ENCODE measurements at places on chromosomes 5 and 9. TPM values are rescaled to one million over a fixed set of nuclear protein-coding genes. Genes with fewer than 3 reads are reported as not detected.

- peak; percentile 12 for DNase-seq
Measured at GRCh38 chr9:70551396-70551795, 136.9 kb upstream of the KLF9 start.

DNA sequence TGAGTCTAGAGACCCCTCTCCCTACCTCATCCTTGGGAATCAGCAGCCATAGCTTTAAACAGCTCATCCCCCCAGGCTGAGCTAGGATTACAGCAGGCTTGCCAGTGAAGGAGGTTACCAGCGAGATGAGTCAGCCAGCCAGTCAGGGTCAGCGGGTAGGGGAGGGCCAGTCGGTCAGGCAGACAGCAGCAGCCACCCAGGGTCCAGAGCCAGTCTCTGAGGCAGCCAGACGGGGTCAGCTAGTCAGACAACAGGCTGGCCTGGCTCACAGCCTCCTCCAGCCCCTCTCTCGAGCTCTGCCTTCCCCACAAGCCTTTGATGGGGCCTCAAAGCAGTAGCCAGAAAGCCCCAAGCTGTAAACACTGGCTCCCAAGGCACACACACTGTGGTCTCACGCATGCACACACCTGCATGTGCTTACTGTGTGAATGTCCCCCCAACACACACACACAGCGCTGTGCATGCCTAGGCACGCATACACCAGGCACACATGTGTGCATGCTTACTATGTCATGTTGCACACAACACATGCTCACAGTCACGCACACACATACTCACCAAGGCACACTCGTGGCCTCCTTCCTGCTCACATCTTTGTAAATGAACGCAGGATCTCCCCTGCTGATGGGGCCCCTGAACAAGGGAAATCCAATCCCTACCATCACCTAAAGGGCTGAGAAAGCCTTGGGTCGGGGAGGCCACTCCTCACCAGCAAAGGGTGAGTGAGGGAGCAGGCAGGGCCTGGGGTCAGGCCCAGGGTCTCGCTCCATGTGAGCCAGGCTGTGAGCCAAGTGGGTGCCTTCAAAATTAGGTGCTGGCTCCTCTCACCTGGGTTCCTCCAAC, 28.2 kb upstream of the CPLX2 start:
- peak; percentile 35 for DNase-seq

- DNase-seq: peak; percentile 60
Measured at GRCh38 chr5:169626779-169627178, 10.3 kb upstream of the DOCK2 start.

DNA sequence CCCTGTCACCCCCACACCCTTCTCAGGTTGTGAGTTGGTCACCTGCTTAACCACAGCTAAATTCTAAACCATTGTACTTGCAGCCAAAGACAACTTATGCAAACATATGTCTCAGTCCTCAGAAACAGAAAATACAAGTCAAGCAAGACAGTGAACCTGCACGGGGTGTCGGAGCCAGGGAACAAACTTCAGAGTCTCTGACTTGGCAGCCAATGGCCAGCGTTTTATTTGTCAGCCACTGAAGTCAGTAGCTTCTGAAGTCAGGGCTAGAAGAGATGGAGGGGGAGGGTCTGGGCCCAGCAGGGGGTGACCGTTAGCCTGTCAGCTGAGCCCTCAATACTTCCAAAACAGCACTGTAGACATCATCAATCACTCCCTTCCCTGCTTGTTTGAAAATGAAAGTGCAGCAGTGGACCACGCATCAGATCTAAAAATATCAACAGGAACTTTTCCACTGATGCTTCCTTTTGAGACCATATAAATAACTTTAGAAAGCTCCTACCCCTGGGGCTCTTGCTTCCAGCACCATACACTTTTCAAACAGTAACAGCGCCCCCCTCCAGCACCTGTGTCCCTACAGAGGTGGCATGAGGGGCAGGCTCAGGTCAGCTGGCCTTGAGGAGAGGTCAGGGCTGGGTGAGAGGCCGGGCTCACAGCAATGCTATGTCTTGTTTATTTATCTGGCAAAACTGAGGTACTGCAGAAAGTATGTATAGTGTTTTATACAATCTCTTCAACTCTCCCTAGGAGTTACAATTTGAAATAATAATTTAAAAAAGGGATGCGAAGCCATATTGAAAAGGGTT, 142.5 kb downstream of the ACER2 start:
- no peak for DNase-seq

GRCh38 chr5:116564756-116565490, 9.7 kb downstream of the SEMA6A start:
- no peak for DNase-seq

DNA sequence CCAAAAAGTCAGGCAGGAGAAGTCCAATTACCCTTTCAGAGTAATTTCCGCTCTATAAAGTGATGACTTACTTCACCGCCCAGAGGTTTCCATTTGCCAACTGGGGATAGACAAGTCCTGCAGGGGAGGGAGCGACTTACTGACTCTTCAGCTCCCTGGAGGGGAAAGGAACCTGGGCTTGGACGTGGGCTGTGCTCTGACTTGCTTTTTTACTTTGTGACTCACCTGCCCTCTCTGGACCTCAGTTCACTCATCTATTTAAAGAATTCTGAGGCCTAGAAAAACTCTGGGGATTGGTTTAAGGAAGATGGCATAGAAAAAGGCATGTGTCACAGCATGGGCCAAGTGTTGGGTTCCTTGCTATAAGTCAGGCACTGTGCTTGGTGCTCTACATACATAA, 180.4 kb upstream of the TRIM32 start:
- DNase-seq: peak; percentile 72

DNA sequence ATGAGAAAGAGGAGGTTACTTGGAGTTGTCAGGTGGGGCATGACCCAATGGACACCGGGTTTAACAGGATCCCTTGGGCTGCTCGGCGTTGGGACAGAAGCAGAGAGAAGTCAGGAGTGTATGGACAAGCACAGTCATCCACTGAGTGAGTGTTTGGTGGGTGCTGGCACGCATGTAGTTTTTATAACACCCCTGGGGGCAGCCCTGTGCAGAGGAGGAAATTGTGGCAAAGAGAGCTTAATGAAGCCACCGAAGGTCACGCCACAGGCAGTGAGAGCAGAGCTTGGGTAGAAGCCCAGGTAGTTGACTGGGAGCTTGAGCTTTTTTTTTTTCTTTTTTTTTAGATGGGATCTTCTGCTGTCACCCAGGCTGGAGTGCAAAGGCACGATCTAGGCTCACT, 43.2 kb upstream of the IER5L start:
- no peak for DNase-seq

DNA sequence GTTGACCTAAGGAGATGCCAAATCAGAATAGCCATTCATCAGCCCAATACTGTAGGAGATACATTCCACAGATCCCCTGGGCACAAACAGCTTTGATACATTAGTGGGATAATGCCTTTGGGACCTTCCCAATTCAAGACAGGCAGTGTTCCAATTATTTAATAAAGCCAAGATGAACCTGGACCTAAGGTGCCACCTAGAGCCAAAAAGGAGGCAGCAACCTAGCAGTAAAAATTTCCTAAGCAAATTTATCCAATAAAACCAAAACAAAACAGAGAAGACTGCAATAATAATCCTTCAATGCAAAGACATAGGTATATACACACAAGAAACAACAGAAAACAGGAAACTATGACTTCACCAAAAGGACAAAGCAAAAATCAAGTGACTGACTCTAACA, 253.0 kb downstream of the HINT1 start:
- DNase-seq: peak; percentile 6

GRCh38 chr9:34777666-34778065, 67.7 kb upstream of the CCL21 start:
- DNase-seq: no peak

GRCh38 chr9:71761938-71762353, 6.4 kb downstream of the CEMIP2 start:
- no peak for DNase-seq

- DNase-seq: peak; percentile 80
Measured at GRCh38 chr5:56527174-56527573, 288.2 kb upstream of the MAP3K1 start.

DNA sequence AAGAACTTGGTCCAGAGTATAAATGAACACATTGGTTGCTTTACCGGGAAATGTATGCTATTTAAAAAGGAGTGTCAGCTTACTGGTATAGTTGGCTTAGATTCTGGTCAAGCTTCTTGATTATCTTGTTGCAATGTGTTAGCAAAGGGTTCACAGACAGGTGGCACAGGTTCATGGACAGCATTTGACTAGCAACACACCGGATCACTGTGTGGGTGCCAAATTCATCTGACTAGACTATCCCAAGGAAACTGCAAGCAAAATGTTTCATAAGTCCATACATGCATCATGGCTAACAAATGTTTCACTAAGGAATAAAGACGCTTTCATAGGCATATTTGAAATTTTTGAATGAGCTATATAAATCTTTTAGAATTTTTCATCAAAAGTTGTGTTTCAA, 274.1 kb downstream of the PLK2 start:
- DNase-seq: peak; percentile 21

- no peak for DNase-seq
Measured at GRCh38 chr9:131417264-131418142, 23.6 kb downstream of the PRRC2B start.

GRCh38 chr9:132367613-132368313, 13.0 kb upstream of the SETX start:
- no peak for DNase-seq

DNA sequence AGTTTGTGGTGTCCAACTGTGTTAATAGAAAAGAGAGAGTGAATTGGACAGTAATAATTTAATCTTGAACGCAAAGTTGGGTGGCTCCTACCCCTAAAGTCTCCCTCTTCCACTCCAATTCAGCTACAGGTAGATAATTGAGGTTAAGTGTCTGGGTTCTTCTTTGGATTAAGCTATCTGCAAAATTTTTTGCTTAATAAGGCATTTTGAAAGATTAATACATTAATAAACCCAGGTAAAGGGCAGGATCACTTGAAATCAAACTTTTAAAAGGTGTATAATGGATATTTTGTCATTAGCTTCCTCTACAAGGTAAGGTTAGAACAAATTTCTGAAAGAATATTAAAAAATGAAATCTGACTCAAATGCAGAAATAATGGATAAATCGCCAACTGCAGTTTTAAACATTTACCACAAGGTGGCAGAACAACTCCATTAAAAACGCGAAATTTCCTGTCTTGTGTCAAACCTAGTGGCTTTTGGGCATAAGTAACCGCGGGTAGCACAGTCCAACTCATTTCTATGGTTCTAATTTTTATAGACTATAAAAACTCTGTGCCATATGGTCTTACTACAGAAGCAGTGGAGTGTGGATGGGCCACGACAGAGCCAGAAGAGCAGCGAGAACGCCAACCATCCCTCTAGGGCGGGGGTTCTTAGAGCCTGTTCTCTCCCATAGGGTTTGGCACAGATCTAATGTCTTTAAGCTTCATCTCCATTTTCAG, 276.5 kb downstream of the ARHGEF28 start:
- peak; percentile 48 for DNase-seq

The AJM1 gene
- 1.2 TPM for total RNA-seq

The HDHD3 gene
- total RNA-seq: 14.6 TPM

The FCN1 gene
- total RNA-seq: not detected

The TSLP gene
- total RNA-seq: 1.0 TPM

The AQP7 gene
- not detected for total RNA-seq

The C9orf43 gene
- 1.9 TPM for total RNA-seq

The HTR1A gene
- not detected for total RNA-seq

The CCDC171 gene
- 2.8 TPM for total RNA-seq

The CCL28 gene
- 10.7 TPM for total RNA-seq

Measured in mammary epithelial cell (primary cell).